ENCODE measurements at places on chromosomes 6 and 20. TPM values are rescaled to one million over a fixed set of nuclear protein-coding genes. Genes with fewer than 3 reads are reported as not detected.

The WASF1 gene
- total RNA-seq: 63.7 TPM

The TCF21 gene
- not detected for total RNA-seq

GRCh38 chr6:137210903-137211302 lies 8.3 kb downstream of the IFNGR1 start:
- no peak for DNase-seq

The MAN1A1 gene
- 52.2 TPM for total RNA-seq

DNA sequence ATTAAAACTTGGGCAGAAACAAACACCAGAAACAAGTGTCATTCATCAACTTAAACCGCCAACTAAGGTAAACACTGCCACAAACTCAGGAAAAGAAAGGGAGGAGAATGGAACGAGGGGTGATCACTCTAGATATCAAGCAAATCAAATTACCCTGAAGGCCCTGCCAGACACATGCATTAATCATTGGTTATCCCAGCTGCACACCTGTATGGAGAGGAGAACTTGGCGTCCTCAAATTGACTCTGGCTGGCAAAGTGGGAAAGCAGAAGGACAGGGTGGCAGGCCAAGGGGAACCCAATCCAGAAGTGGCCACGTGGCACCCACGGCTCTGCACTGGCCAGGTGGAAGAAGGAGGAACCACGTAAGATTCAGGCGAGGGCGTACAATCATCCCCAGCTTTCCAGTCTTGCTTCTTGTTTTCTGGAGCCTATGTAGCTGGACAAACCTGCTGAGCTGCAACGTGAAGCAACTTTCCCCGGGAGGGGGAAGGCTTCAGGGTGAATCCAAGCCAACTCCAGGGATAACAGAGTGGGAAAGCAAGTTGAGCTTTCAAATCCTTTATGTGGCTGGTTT lies 156.2 kb upstream of the JARID2 start:
- DNase-seq: no peak

GRCh38 chr6:143973097-143973966 lies 34.7 kb downstream of the PLAGL1 start:
- DNase-seq: peak; percentile 68
